ENCODE measurements at places on chromosomes 4 and X. TPM values are rescaled to one million over a fixed set of nuclear protein-coding genes. Genes with fewer than 3 reads are reported as not detected.

TMPRSS11B gene
- total RNA-seq: not detected

BEX5 gene
- total RNA-seq: 0.52 TPM

PALLD gene
- total RNA-seq: 140 TPM

SHROOM2 gene
- 2.1 TPM for total RNA-seq

SPANXA2 gene
- not detected for total RNA-seq

BCAP31 gene
- 83.0 TPM for total RNA-seq

EPHA5 gene
- total RNA-seq: 1.0 TPM

TMEM150C gene
- total RNA-seq: 4.2 TPM

PPP2R2C gene
- total RNA-seq: not detected

SPATA18 gene
- 0.52 TPM for total RNA-seq

MAGEA3 gene
- total RNA-seq: not detected

RHOH gene
- total RNA-seq: 1.0 TPM

SHISA3 gene
- 1.6 TPM for total RNA-seq

ARHGAP6 gene
- 8.4 TPM for total RNA-seq

FNIP2 gene
- total RNA-seq: 21.4 TPM

SLC25A43 gene
- 6.3 TPM for total RNA-seq

CYSLTR1 gene
- 7.3 TPM for total RNA-seq

L1CAM gene
- total RNA-seq: 1.6 TPM

USP27X gene
- 2.1 TPM for total RNA-seq

TFDP3 gene
- not detected for total RNA-seq

AKAP17A gene
- 13.0 TPM for total RNA-seq

SLC10A7 gene
- total RNA-seq: 15.1 TPM

LUZP4 gene
- not detected for total RNA-seq

HPSE gene
- 1.0 TPM for total RNA-seq

RUFY3 gene
- total RNA-seq: 60.0 TPM

GPC3 gene
- 306 TPM for total RNA-seq

MMRN1 gene
- 9.4 TPM for total RNA-seq

MAGEB10 gene
- not detected for total RNA-seq
